ENCODE measurements at places on chromosomes 1 and 21.
A peak's percentile ranks its signal among the peaks of the same experiment; 100 is the strongest.

GRCh38 chr1:55081905-55082296 is 42.6 kb downstream of the PCSK9 start:
- DNase-seq: no peak

- no peak for DNase-seq
These were observed 39.6 kb downstream of the NUF2 start for GRCh38 chr1:163361123-163361934.

- no peak for DNase-seq
These were observed 23.5 kb downstream of the TRIM62 start for GRCh38 chr1:33158366-33158765.

DNA sequence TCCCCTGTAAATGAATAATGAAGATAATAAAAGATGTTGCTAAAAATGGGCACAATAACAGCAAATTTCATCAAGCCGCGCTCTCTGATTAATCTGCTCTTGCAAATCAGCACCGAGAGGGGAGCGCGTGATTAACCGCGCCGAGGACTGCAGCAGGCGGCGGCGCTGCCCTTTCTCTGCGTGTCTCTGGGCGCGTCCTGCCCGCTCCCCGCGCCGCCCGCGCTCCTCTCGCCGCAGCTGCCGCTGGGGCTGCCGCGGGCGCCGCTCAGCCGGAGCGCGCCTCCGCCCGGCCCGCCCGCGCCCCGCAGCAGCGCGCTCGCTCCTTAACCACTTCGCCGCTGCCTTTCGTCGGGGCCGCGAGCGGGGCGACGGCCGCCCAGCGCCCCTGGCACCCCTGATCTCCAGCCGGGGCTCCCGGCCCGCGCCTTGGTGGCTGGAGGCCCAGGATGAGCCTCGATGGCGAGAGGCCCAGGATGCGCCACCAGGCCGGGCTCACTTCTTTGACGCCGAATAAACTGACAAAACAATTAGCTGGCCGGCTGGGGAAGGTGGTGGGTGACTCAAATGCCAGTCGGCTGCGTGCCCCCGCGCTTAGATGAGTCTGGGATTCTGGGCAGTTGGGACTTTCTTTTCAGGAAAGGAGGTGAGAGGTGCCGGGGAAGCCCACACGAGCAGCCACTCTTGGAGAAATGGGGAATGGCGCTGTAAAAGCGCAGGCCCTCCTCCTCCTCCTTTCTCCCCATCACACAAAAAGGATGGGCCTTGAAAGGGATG is 221.4 kb upstream of the PKN2 start:
- DNase-seq: no peak

GRCh38 chr1:90206260-90206659 is 211.3 kb downstream of the ZNF326 start:
- no peak for DNase-seq

- no peak for DNase-seq
These were observed 2.6 kb downstream of the ITGB2 start for GRCh38 chr21:44918107-44918470.

- DNase-seq: no peak
These were observed 270.7 kb downstream of the PAPPA2 start for GRCh38 chr1:176733661-176734060.

DNA sequence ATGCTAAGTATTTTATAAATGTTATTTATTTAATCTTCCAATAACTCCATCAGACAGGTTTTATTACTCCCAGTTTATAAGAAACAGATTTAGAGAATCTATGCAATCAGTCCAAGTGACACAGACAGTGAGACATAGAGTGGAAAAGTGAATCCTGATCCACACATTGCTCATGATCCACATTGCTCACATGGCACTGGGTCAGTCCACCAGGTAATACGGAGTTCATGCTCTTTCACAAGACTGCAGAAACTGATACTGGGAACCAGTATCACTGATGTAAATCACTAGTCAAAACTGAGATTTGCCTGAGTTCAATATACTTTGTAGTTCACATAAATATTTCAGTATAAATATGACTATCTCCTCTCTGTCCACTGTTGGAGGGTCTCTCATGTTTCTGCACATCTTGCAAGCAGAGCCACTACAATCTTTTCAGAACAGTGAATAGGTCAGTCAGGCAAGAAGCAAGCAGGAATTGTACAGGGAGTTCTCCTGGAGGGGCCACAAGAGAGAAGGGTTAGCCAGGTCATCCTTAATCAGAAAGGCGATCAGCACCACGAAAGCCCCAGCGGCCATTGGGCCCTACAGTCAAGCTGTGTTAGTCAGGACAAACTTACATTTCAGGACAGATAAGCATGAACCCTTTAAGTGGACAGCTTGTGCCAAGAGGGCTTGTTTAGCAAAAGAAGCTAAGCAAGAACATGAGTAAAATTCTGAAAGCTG is 275.4 kb upstream of the NR5A2 start:
- no peak for DNase-seq

- no peak for DNase-seq
These were observed 126.0 kb upstream of the IPO9 start for GRCh38 chr1:201702936-201703335.

GRCh38 chr1:248750496-248750895 is 5.1 kb downstream of the LYPD8 start:
- DNase-seq: no peak

- no peak for DNase-seq
These were observed 5.6 kb downstream of the TMEM234 start for GRCh38 chr1:32216566-32216965.

GRCh38 chr1:172885411-172885810 is 165.3 kb downstream of the TNFSF18 start:
- DNase-seq: no peak

GRCh38 chr21:44304877-44305293 is 5.0 kb downstream of the PFKL start:
- peak; percentile 9 for DNase-seq

GRCh38 chr1:205245096-205245495 is 17.4 kb downstream of the TMCC2 start:
- DNase-seq: no peak

DNA sequence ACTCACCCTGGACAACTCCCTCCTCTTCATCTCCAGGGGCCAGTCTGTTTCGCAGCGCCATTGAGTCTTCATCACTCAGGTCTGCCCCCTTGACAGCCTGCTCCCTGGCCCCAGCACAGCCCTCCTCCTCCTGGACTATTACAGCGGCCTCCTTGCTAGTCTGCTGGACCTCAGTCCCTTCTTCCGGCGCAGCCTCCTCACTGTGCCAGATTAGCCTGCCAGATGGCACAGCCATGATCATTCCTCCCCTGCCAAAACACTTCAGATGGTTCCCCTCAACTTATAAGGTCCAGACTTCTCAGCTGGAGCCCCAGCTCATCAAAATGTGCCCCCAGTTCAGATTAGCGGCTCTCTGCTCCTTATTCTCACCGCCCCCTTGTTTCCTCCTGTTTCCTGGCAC is 7.0 kb upstream of the CELSR2 start:
- DNase-seq: no peak

Data from HS-27A (cell line).